Activated T-cell treated with anti-CD3 and anti-CD28 coated beads, Interleukin-2, amount 50 U/mL, for 1 hour (primary cell): ENCODE measurements at places on chromosomes 2 and 18.

GRCh38 chr2:233811732-233812131 is 33.6 kb downstream of the MROH2A start:
- DNase-seq, result no peak

- DNase-seq, result peak; percentile 68
Measured at GRCh38 chr2:233422050-233422639, 67.9 kb downstream of the DGKD start.

GRCh38 chr2:68834737-68835376 is 36.3 kb downstream of the BMP10 start:
- no peak for DNase-seq

DNA sequence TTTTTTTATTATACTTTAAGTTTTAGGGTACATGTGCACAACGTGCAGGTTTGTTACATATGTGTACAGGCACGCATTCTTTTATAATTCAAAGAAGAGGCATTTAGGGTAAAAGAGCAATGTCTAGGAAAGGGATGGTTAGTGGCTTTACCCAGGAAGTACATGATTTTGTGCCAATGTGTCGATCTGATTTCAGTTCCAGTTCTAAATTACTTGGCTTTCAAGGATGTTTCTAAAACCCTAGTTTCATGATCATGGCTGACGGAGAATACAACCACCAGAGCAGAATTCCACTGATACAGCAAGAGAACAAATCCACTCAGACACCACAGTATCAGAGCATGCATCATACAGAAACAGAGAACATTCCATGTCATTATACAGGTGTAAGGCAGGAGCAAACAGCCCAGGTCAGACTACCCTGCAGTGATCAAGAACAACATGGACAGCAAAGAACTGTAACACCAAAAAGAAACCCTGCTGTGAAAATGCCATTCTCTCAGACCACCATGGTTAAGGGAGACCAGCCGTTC is 116.7 kb upstream of the STK17B start:
- no peak for DNase-seq

GRCh38 chr2:190465060-190465459 is 56.9 kb downstream of the MFSD6 start:
- no peak for DNase-seq

DNA sequence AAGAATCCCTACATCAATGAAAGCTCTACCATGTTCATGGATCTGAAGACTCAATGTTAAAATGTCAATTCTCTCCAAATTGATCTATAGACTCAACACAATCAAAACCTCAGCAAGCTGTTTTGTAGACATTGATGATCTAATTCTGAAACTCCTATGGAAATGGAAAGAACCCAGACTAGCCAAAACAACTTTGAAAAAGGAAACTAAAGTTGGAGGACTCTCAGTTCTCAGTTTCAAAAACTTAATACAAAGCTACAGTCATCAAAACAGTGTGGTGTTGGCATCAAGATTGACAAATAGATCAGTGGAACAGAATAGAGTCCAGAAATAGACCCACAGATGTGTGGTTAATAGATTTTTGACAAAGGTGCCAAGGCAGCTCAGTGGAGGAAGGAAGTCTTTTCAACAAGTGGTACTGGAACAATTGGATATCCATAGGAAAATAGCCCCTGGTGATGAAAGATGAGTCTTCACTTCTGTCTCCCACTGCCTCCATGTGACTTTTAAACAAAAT is 30.4 kb downstream of the LBH start:
- no peak for DNase-seq

- no peak for DNase-seq
Measured at GRCh38 chr2:64787019-64787365, 133.3 kb upstream of the SERTAD2 start.

DNA sequence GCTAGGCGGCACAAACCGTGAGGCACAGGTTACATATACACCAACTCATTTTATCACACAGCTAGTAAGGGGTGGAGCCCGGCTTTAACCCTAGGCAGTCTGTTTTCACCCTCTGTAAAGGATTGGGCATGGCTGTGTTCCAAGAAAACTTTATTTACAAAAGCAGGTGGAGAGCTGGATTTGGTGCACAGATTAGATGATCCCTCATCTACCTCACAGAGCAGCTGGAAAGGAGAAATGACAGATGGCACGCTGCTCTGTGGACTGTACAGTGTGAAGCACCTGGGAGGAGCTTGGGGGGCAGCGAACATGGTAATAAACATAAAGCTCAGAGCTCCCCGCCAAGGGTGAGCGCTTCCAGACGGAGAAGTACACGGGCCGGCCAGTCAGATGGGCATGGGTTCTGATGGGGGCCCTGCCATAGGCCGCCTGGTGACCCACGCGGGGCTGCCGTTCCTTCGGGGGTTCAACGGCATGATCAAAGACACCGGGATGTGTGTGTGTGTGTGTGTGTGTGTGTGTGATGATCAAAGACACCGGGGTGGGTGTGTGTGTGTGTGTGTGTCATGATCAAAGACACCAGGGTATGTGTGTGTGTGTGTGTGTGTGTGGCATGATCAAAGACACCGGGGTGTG is 862 bp upstream of the TMEM177 start:
- DNase-seq, result peak; percentile 56

GRCh38 chr2:24491542-24492420 is 727 bp downstream of the NCOA1 start:
- DNase-seq, result peak; percentile 74

DNA sequence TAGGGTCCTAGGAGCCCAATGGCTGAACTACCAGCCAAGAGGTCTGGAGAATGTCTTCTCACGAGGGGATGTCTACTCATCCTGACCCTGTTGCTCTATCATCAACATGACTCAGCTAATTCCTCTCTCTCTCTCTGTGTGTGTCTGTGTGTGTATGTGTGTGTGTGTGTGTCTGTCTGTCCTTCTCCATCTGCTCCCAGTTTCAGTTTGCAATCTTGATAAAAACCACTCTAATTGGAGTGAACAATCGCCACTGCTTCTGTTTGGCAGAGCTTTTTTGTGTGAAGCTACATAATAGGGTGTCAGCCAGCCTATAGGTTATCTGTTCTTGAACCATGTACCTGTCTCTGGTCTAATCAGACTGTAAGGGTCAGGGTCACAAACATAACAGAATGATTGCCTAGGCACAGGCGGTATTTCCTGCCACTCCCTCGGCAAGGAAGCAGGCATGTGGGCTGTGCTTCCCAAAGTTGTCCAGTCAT is 219.8 kb downstream of the SH3BP4 start:
- DNase-seq, result no peak

- DNase-seq, result no peak
Measured at GRCh38 chr2:185381631-185382030, 357.0 kb upstream of the FSIP2 start.
